ENCODE measurements at places on chromosomes 16 and 17. TPM values are rescaled to one million over a fixed set of nuclear protein-coding genes. Genes with fewer than 3 reads are reported as not detected.

PSMB3 gene
- total RNA-seq = 196 TPM

BHLHA9 gene
- total RNA-seq = not detected

SOX9 gene
- 7.7 TPM for total RNA-seq

HIC1 gene
- total RNA-seq = 3.3 TPM

EME1 gene
- total RNA-seq = 1.2 TPM

LRRC36 gene
- 2.4 TPM for total RNA-seq

LRRC46 gene
- not detected for total RNA-seq

TMEM238L gene
- not detected for total RNA-seq

ZSCAN10 gene
- not detected for total RNA-seq

HLF gene
- total RNA-seq = 8.6 TPM

C16orf96 gene
- 0.41 TPM for total RNA-seq

SDR42E1 gene
- total RNA-seq = 0.41 TPM

SLC35G6 gene
- total RNA-seq = not detected

TERF2IP gene
- 169 TPM for total RNA-seq

TLCD3A gene
- 11.4 TPM for total RNA-seq

SULT1A2 gene
- 0.41 TPM for total RNA-seq

RTN4RL1 gene
- total RNA-seq = 20.4 TPM

TPSD1 gene
- total RNA-seq = not detected

Measured in frontal cortex (tissue), 4 donors.